GM04503 (cell line): ENCODE measurements at places on chromosomes 11 and 22.

DNA sequence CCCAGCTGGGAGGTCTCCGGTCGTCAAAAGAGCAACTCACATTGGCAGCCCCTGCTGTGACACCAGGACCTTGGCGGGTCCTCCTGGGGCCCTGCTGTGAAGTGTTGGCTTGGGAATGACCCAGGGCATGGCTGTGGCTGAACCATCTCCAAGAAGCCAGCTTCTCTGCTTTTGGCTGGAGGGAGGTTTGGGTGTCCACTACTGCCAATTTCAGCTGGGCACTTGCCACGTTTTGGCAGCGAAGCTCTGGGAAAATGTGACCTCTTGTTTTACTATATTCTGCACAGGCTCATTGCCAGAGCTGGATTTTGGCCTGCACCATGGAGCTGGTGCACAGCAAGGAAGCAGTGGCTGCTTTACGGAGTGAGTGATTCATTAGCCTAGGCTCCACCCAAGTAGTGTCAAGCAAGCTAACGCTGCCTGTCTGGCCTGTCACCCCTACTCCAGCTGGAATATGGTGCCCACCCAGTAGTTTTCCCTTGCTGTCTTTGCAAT, 24.3 kb upstream of the SMCO4 start:
- DNase-seq: no peak

DNA sequence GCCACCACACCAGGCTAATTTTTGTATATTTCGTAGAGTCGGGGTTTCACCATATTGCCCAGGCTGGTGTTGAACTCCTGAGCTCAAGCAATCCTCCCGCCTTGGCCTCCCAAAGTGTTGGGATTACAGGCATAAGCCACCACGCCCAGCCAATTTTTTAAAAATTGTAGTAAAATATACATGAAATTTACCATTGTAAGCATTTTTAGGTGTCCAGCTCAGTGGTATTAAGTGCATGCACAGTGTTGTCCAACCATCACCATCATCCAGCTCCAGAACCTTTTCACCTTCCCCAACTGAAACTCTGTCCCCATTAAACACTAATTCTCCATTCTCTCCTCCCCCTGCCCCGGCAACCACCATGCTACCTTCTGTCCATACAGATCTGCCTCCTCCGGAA, 8.5 kb downstream of the FADS3 start:
- no peak for DNase-seq

DNA sequence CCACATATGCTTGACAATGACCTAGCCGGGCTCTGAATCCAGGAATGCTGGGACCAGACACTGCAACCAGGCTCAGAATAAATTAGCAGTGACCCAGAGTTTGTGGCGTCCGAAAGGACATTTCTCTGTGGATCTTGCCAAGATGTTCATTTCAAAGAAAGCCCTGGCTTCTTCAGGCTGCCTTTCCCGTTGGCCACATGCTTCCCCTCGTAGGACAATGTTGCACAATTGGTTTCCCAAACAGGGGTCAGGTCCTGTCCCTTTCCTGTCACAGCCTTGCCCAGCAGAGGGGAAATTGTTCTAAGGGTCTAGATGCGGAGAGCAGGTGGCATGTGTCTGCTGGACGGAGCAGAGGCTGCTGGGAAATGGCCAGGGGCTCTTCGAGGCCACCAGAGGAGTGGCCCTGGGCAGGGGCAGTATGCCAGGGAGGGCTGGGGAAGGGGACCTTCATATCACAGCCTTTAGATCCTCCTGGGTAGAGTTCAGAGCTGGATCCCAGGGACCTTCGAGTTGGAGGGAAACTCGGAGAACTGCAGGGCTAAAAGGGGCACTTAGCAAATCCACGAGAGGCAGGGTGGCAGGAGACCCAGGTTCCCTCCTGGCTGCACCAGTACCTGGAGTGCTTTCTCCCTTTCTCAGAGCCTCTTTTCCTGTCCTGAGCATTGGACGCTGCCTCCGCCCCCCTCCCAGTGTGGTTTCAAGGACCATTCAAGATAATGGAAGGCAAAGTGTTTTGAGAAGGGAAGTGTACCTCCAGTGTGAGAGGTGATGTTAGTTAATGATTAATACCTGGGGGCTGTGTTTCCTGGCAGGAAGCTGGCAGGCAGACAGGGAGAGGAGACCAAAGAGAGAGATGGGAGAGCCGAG, 42.3 kb downstream of the C11orf96 start:
- no peak for DNase-seq

DNA sequence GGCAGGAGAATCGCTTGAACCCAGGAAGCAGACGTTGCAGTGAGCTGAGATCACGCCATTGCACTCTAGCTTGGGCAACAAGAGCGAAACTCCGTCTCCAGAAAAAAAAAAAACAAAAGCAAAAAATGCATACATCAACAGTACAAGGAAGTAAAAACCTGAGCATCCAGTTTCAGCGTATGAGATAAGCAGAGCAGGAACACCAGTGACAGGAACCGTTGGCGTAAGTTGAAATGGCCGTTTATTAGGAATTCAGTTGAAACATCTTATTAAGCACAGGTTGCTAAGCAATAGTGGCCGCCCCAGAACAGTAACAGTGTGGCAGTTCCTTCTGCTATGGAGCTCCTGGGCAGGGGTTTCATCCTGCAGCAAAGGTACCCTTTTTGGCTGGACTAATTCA, 4.0 kb upstream of the L3MBTL2 start:
- DNase-seq: no peak

DNA sequence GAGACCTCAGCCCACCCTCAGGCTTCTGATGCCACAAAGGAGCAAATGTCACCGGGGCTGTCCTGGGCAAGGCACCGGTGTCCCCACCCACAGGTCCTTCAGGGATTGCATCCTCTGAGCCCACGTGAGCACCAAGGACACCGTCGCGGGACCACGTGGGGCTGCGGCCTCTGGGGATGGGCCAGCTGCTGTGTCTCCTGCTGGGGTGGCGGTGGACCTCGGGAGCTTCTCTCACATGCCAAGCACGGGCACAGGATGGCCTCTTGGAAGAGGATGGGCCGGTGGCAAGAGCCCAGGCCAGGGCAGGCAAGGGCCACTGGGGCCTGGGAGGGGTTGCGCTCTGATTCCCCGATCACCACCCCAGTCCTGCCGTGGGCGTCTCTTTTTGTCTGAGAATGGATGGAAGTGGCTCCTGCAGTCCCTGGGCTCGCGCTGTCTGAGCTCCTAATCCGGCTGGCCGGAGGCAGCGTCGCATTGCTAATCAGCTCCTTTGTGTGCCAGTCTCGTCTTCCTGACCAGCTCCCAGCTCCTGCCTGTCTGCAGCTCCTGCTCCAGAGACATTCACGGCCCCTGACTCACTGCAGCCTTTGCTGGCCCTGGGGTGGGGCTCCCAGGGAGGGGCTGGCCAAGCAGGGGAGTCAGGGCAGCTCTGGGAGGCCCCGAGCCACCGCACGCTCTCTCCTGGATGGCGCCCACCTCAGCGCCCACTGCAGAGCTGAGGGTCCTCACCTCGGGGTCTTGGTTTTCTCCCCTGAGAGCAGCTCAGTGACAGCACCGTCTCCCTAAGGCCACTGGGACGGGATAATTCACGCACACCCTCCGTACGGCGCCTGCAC, 146.7 kb downstream of the CTTN start:
- DNase-seq: no peak

- peak; percentile 55 for DNase-seq
Observed at GRCh38 chr11:106304274-106304673, 226.8 kb downstream of the AASDHPPT start.

- DNase-seq: no peak
Observed at GRCh38 chr11:72313912-72314598, 70.1 kb upstream of the PHOX2A start.

DNA sequence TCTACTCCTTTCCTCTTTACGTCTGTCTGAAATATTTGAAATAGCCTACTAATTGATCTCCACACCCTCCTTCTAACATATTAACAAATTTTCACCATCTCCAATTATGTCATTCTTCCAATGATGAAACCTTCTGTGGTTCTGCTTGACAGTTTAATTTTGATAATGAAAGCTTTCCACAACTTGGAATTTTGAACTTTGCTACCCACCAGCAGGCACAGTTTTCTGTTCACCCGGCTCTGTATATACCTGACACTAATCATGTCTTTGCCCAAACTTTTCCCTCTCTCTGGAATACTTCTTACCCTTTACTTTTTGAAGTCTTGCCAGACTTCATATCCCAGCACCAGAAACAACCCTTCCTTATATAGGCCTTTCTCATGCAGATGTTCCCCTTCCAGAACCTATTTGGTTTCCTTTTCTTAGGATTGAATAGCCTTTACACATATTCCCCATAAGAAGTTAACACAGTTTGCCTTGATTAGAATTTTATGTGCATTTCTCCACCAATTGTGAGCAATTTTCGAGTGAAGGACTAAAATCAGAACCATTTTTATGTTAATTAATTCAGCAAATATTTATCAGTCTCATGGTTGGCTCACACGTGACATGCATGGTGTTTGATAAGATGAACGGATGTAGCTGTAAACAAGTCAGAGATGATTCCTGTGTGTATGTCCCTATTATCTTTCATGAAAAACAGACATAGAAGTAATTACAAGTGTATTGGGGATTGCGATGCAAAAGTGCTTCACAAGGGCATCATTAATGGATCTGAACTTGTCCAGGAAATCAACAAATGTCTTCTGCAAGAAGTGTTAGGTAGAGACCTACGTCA, 173.4 kb downstream of the ARHGAP42 start:
- no peak for DNase-seq

- DNase-seq: no peak
Observed at GRCh38 chr22:46069521-46070214, 80.7 kb upstream of the PPARA start.

DNA sequence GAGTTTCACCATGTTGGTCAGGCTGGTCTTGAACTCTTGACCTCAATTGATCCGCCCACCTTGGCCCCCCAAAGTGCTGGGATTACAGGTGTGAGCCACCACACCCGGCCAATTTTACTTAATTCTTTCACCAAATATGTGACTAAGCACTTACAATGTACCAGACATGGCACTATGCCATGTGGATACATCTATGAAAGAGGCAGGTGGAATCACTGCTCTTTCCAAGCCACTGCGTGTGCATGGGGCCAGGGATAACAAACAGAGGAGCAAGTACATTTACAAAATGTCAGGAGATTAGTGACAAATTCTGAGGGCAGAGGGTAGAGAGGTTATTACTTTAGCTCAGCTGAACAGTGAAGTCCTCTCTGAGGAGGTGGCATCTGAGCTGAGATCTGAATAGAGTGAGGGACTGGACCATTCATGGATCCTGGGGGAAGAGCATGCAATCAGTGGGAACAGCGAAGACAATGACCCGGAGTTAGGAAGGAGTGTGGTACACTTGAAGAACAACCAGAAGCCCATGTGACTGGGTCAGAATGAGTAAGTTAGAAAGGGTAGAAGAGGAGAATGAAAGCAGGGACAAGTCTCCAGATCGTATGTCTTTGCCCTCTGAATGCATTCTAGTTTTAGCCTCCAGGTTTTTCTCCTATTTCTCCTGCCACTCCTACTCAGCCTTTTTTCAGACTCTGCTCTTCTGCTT, 38.3 kb upstream of the GRAMD1B start:
- no peak for DNase-seq

- DNase-seq: no peak
Observed at GRCh38 chr11:55707029-55707428, 45.0 kb downstream of the OR4C6 start.

GRCh38 chr11:1652771-1653540, 23.4 kb downstream of the KRTAP5-5 start:
- DNase-seq: no peak

GRCh38 chr11:113781682-113782081, 2.1 kb downstream of the CLDN25 start:
- DNase-seq: no peak

- DNase-seq: no peak
Observed at GRCh38 chr22:26359156-26359555, 69.9 kb upstream of the ASPHD2 start.

DNA sequence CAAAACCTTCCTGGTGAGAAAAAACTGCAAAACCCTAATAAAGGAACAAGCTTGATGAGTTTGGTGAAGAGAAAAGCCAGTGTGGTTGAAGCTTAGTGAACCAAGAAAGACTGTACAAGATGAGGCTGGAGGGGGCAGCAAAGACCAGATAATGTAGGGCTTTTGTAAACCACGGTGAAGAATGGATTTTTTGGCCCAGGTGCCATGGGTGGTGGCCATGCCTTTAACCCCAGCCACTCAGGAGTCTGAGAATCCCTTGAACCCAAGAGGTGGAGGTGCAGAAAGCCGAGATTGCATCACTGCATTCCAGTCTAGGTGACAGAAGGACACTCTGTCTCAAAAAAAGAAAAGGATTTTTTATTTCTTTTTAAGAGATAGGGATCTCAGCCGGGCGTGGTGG, 5.0 kb upstream of the ZDHHC5 start:
- DNase-seq: no peak

GRCh38 chr11:108787105-108787504, 122.2 kb downstream of the DDX10 start:
- DNase-seq: no peak

GRCh38 chr11:43992834-43993637, 50.6 kb downstream of the C11orf96 start:
- no peak for DNase-seq

DNA sequence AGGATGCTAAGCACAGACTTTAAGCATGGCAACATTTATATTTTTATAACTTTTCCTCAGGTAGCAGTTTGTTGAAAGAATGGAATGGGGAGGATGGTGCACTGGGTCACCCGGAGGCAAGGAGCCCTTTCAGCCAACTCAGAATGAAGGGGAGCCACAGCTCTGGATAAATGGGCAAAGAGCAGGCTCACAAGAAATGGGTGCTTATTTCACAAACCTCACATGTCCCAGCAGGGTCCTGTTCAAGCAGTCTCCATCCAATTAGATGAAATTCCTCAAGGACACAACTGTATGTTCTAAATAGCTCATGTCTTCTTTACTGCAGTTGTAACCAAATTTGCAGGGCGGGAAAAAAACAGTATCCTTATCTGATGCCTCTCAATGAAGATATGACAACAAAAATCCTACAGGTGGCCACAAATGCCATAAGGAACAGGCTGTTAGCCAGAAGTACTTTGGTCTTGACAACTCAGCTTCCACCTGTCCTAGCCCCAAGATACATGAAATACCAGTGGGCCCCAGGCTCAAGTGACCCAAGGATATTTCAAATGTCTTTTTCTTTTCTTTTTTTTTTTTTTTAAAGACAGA, 48.2 kb downstream of the MAPK1 start:
- no peak for DNase-seq
